Psoas muscle (tissue), 8 donors: ENCODE measurements at places on chromosomes 16 and 17.

DNA sequence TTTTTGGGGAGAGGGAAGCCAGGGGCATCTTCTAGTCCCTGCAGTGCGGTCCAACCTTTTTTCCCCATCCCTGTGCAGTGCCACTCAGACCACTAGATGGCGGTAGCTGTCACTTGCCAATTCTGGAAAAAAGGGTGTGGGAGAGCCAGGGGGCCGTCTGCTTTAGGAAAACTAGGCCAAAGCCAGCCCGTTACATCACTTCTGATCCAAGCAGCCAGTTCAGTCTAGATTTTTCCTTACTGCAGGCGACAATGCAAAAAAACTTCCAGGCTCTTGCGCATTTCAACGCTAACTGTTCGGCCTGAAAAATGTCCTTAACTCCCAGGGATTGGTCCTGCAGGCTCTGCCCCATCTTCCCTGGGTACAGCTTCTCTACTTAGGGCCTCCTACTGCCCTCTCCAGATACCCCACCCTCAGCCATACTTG is 69.2 kb upstream of the CES5A start:
- H3K4me1 ChIP-seq, result no peaks in the 10 kb centered on the region
- H3K4me3 ChIP-seq, result no peak overlapping the region
- DNase-seq, result peak; percentile 76

GRCh38 chr17:55450232-55450825 is 28.7 kb upstream of the MMD start:
- DNase-seq, result no peak
- H3K4me1 ChIP-seq, result peaks cover 15% of the 10 kb centered on the region
- H3K4me3 ChIP-seq, result no peak overlapping the region
- H3K27me3 ChIP-seq, result no peaks in the 10 kb centered on the region

DNA sequence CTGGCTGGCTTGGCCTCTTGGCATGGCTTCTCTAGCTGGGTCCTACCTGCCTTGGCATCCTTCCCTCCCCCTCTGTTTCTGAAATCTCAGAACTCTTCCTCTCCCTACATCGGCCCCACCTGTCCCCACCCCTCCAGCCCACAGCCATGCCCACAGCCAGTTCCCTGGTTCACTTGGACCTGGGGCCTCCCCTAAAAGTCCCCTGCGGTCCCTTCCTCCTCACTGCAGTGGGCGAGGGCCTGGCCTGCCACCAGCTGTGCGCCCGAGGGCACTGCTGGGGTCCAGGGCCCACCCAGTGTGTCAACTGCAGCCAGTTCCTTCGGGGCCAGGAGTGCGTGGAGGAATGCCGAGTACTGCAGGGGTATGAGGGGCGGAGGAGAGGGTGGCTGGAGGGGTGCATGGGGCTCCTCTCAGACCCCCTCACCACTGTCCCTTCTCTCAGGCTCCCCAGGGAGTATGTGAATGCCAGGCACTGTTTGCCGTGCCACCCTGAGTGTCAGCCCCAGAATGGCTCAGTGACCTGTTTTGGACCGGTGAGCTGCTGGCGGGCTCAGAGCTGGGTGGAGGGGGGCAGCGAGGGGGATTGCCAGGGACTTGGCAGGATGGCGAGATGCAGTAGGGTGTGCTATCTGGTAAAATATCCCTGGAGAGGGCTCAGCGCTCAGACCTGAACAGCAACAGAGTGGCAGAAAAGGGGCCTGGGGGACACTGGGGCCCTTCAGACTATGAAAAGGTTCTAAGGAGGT is 14.1 kb downstream of the MIEN1 start:
- no peaks in the 10 kb centered on the region for H3K36me3 ChIP-seq
- no peak for DNase-seq
- H3K27ac ChIP-seq, result peak overlapping the region; percentile 53
- no peak overlapping the region for H3K4me3 ChIP-seq
- no peaks in the 10 kb centered on the region for H3K27me3 ChIP-seq
- peaks cover 8% of the 10 kb centered on the region for H3K4me1 ChIP-seq

- H3K27me3 ChIP-seq, result no peaks in the 10 kb centered on the region
- H3K4me1 ChIP-seq, result peaks cover 33% of the 10 kb centered on the region
- H3K4me3 ChIP-seq, result peak overlapping the region; percentile 81
Measured at GRCh38 chr17:7883781-7884386, 4.7 kb upstream of the CHD3 start.

DNA sequence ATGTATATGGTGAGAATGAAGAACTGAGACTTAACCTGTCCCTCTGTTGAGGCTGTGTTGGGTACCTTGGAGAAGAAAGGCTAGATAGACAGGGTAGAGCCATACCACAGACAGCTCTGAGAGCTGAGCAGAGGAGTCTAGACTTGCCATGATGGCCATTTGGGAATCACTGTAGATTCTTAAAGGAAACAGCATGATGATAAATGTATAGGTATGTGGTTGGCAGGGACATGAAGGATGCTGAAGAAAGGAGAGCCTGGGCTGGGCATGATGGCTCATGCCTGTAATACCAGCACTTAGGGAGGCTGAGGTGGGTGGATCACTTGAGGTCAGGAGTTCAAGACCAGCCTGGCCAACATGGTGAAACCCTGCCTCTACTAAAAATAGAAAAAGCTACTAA is 114.4 kb upstream of the HAS3 start:
- no peaks in the 10 kb centered on the region for H3K27me3 ChIP-seq
- H3K4me3 ChIP-seq, result no peak overlapping the region
- H3K27ac ChIP-seq, result no peak overlapping the region
- H3K36me3 ChIP-seq, result no peaks in the 10 kb centered on the region
- no peaks in the 10 kb centered on the region for H3K4me1 ChIP-seq
- no peak for DNase-seq

GRCh38 chr17:72004611-72005331 is 116.0 kb upstream of the SOX9 start:
- H3K27ac ChIP-seq, result no peak overlapping the region
- H3K36me3 ChIP-seq, result no peaks in the 10 kb centered on the region
- DNase-seq, result no peak
- no peaks in the 10 kb centered on the region for H3K27me3 ChIP-seq
- H3K4me1 ChIP-seq, result no peaks in the 10 kb centered on the region

- H3K27ac ChIP-seq, result no peak overlapping the region
- H3K4me3 ChIP-seq, result no peak overlapping the region
- DNase-seq, result no peak
- H3K36me3 ChIP-seq, result no peaks in the 10 kb centered on the region
Measured at GRCh38 chr16:10589109-10589508, 8.7 kb upstream of the EMP2 start.

DNA sequence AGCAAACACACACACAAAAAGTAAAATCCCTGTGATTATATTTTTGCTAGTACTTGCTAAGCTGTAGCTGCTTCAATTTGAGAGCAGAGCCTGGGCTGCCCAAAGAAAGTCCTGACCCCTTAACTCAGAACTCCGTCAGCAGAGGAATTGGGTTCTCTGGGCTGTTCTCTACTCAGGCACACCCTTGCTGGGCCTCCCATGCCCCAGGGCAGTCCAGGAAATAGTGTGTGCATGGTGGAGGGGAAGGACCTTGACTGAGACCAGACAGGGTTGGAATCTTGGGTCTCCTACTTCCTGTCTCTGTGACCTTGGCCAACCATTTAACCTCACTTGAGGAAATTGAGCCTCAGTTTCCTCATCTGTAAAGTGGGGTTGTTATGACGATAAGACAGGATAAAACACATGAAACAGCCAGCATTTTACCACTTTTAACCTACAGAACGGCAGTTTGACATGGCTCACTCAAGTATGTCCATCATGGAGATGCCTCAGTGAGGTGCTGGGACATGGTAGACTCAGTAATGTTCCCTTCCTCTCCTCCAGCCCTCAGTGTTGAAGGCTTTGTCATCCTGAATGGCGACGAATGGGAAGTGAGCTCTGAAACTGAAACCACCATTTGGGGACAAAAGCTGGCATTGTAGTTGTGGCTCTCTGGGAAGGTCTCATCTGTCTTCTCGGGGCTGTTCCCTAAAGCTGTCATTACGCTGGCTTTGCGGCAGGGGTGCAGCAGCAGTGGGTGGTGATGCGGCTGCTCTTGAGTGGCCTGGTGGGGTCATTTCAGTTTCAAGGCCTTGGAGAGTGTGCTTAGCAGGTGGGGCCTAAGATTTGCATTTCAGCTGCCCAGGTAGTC is 74.9 kb downstream of the CMIP start:
- peak; percentile 29 for DNase-seq
- no peaks in the 10 kb centered on the region for H3K27me3 ChIP-seq
- H3K4me3 ChIP-seq, result no peak overlapping the region
- H3K4me1 ChIP-seq, result no peaks in the 10 kb centered on the region
- H3K36me3 ChIP-seq, result no peaks in the 10 kb centered on the region

GRCh38 chr17:77392376-77393273 is 251.9 kb downstream of the SEC14L1 start:
- peak overlapping the region; percentile 67 for H3K27ac ChIP-seq
- peak; percentile 58 for DNase-seq
- no peaks in the 10 kb centered on the region for H3K36me3 ChIP-seq
- H3K4me3 ChIP-seq, result no peak overlapping the region

DNA sequence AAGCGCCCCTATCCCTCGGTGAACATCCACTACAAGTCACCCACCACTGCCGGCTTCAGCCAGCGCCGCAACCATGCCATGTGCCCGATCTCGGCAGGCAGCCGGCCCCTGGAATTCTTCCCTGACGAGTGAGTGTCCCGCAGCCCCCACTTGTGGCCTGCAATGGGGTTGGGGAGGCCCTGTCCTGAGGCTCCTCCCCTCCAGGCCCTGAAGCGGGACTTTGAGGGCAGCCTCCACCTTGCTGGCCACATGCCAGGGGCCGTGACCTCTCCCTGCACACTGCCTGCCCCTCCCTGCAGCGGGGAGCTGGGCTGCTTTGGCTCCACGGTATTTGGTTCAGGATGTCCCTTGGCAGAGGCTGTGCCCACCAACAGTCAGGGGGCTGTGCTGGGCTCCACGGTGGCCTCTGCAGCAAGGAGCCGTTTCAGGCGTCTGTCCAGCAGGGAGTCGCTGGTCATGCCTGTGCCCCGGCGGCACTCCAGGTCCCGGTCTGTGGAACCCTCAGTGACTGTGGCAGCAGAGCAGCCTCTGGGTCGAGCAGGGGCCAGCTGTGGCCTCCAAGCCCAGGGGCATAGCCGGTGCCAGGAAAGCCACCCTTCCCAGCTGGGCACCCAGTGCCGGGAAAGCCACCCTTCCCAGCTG is 8.3 kb downstream of the NME3 start:
- DNase-seq, result no peak
- no peak overlapping the region for H3K4me3 ChIP-seq
- H3K36me3 ChIP-seq, result peaks cover 87% of the 10 kb centered on the region
- H3K4me1 ChIP-seq, result no peaks in the 10 kb centered on the region
- H3K27me3 ChIP-seq, result no peaks in the 10 kb centered on the region

GRCh38 chr17:81537856-81538555 is 9.8 kb downstream of the FSCN2 start:
- no peak overlapping the region for H3K27ac ChIP-seq
- peaks cover 15% of the 10 kb centered on the region for H3K4me1 ChIP-seq
- peaks cover 37% of the 10 kb centered on the region for H3K27me3 ChIP-seq

- no peaks in the 10 kb centered on the region for H3K4me1 ChIP-seq
- H3K27me3 ChIP-seq, result no peaks in the 10 kb centered on the region
- DNase-seq, result no peak
Measured at GRCh38 chr17:72466606-72467005, 345.8 kb downstream of the SOX9 start.

- H3K36me3 ChIP-seq, result no peaks in the 10 kb centered on the region
- peaks cover 93% of the 10 kb centered on the region for H3K4me1 ChIP-seq
- H3K4me3 ChIP-seq, result no peak overlapping the region
- peak overlapping the region; percentile 94 for H3K27ac ChIP-seq
Measured at GRCh38 chr17:21245639-21246084, 7.5 kb downstream of the NATD1 start.

DNA sequence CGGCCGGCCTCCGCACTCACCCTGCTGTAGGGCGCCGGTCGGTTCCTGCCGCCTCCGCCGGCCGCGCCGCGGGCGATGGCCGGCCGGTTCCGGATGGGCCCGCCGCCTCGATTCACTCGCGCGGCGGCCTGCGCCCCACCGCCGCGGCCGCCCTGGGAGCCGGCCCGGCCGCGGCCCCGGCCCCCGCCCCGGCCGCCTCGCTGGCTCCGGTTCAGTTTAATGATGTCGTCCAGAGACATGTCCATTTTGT is 158 bp downstream of the ALYREF start:
- DNase-seq, result no peak
- no peaks in the 10 kb centered on the region for H3K27me3 ChIP-seq
- peaks cover 70% of the 10 kb centered on the region for H3K36me3 ChIP-seq
- peak overlapping the region; percentile 94 for H3K4me3 ChIP-seq
- peaks cover 35% of the 10 kb centered on the region for H3K4me1 ChIP-seq

DNA sequence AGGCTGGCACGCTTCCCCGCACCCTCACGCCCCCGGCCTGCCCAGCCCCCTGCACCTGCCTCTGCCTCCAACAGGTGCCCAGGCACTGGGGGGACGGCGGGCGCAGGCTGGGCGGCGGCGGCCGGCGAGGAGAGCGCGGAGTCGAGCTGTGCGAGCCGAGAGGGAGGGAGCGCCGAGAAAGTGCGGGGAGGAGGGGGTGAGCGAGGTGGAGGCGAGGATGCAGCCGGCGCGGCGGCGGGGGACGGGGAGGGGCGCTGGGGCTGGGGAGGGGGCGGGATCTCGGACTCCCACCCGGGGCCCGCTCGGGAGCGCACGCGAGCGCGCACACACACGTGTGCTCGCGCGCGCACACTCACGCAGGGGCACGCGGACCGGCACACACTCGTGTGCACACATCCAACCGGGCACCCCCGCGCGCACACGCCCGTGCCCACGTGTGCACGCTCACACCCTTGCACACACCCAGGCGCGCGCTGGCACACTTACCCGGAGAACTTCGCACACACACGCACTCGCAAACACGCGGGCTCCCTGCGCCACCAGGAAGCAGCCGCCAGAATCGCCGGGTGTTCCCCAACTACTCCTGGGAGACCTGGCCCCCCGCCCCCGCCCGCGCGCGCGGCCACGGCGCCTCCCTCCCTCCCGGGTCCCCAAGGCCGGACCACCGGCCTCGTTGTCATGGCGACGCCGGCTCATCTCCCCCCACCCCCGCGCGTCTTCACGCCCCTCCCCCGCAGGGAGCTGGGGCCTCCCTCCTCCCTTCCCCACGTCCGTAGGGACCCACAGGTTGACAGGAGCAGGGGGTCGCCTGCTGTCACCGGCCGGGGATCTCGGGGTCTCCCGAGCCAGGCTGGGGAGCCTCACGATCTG is at the start of gene DOC2A:
DOC2A (minus strand) TSS at position 184 of the 870 bp plus-strand sequence. CDS start 805 bp downstream, outside the sequence.
- DNase-seq, result no peak
- no peak within 1 kb of the TSS for H3K27ac ChIP-seq
- no peaks in the 10 kb centered on the region for H3K36me3 ChIP-seq
- H3K27me3 ChIP-seq, result peaks cover 17% of the 10 kb centered on the region

DNA sequence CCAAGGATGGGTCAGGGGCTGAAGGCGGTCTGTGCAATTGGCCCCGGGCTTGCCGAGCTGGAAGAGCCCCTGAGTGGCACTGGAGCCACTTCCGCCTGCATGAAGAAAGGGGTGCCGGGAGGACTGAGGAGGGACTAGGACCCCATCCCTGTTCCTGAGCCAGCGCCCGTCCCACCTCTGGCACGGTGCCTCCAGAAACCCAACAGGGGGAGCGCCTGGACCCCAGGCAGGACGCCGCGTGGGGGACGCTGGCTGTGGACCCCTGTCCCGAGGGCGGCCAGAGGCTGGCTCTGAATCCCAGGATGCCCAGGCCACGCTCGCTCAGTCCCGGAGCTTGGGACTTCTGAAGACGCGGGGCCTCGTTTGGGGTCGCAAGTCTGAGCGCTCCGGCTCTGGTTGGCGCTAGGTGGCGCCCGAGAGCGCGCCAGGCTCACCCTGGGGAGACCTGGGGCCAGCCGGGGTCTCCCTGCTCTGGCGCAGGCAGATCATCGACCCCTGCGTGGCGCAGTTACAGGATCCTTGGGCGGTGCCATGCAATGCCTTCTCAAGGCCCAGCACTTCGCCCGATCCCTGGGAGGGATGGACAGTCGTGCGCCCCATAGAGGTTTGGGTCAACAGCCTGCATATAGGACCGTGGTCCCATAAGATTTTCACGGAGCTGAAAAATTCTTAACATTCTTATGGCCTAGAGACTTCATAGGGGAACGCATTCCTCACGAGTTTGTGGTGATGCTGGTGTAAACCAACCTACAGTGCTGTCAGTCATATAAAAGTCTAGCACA is 58.5 kb upstream of the CREBBP start:
- H3K27me3 ChIP-seq, result no peaks in the 10 kb centered on the region
- H3K4me3 ChIP-seq, result peak overlapping the region; percentile 72
- DNase-seq, result peak; percentile 78
- H3K36me3 ChIP-seq, result no peaks in the 10 kb centered on the region
- H3K4me1 ChIP-seq, result peaks cover 9% of the 10 kb centered on the region
